ENCODE measurements at places on chromosomes 13 and 19.

DNA sequence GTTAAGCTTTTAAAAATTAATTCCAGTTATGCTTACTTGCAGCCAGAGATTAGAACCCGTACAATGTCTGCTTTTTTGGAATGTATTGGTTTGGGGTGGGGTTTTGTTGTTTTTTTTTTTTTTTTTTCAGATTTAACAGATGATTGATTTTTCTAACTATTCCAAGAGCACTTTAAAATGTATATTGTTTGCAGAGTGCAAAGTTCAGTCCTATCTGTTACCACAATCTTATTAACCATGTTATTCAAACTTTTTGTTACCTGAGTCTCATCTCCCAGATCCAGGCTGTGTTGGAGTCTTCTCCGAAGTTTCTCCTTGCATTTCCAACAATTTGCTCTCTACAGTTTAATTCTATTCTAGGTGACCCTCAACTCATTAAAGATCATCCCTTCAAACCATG is 91.3 kb downstream of the INSR start:
- DNase-seq, result no peak

DNA sequence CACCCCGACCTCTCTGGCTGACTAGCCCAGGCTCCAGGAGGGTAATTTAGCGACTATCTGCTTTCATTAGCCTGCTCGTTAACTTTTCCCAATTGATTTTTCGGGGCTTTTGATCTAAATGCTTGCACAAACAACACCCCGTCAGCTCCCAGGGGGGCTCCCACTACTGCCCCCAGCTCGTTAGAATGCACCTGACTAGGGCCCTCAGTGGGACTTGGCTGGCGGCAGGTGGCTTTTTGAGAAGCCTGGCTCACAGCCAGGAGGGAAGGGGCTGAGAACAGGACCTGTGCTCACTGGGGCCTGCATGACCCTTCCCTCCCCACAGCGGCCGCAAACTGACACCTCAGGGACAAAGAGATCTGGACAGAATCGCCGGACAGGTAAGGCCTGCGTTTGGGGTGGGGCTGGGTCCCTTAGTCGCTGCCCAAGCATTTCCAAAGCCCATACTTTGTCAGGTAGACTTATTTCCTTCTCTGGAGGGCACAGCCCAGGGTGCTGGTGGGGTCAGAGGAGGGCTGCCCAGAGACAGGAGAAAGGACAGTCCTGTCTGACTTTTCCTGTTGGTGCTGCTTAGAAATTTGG is 7.6 kb upstream of the CD79A start:
- no peak for DNase-seq

GRCh38 chr19:38781058-38781457 is 7.7 kb upstream of the LGALS7 start:
- DNase-seq, result no peak

DNA sequence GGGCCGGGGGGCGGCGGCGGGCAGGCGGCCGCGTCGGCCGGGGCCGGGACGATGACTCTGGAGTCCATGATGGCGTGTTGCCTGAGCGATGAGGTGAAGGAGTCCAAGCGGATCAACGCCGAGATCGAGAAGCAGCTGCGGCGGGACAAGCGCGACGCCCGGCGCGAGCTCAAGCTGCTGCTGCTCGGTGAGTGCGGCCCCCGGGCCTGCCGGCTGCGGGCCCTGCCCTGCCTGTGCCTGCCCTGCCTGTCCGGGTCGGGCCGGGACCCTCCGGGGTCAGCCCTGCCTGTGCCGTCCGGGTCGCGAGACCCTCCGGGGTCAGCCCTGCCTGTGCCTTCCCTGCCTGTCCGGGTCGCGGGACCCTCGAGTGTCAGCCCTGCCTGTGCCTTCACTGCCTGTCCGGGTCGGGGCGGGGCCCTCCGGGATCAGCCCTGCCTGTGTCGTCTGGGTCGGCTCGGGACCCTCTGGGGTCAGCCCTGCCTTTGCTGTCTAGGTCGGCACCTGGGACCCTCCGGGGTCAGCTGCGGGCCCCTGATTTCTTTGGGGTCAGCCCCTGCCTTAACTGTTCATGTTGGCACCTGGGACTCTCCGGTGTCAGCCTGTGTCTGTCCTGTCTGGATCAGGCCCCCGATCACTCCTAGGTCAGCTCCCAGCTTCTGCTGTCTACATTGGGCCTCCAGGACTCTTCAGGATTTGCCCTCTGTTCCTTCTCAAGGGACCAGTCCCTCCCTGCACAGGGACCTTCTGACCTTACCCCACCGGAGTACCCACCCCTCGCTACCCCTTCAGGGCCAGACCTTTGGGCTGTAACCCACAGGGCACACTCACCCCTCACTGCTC is 659 bp downstream of the GNA11 start:
- peak; percentile 50 for DNase-seq

DNA sequence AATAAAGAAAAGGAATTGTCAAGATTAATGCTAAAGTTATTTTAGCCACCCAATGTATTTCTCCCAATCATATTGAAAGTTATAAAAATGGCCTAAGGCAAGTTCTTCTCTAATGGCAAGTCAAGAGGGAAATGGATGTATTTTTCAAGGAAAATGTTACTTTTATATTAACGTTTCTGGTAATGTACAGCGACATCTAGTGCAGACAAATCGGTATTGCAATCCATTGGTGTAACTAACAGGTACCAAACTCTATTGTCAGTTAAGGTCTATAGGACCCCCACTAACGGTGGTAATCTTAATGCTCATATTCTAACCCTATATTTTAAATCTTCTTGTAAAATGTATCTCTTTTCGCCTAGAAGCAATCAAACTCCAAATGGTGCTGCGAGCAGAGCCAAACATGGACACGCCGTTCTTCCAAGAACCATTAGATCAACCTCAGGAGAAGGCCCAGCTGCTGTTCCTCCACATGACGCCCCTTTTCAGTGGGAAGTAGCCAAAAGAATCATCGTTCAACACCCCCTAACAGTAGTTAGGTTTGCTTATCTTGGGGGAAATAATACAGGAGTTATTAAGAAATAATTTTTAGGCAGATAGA is 98.5 kb upstream of the PABPC3 start:
- peak; percentile 20 for DNase-seq

- DNase-seq, result no peak
Observed at GRCh38 chr19:49543032-49543431, 15.2 kb downstream of the RCN3 start.

DNA sequence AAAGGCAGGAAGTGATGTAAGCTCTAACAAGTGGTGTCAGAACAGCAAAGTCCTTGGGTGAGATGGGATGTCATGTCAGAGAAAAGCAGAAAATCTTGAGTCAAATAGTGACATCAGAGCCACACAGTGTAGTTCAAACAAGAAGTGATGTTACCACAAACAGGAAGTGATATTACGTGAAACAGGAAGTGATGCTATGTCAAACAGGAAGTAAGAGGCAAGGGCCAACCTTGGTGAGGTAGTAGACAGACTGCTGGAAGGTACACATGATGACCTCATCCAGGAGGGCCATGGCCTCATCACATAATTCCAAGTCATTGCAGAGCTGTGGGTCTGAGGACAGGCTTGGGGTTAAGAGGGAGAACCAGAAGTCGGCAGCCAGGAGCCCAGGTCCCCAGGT is 7.0 kb upstream of the MAMSTR start:
- peak; percentile 37 for DNase-seq

DNA sequence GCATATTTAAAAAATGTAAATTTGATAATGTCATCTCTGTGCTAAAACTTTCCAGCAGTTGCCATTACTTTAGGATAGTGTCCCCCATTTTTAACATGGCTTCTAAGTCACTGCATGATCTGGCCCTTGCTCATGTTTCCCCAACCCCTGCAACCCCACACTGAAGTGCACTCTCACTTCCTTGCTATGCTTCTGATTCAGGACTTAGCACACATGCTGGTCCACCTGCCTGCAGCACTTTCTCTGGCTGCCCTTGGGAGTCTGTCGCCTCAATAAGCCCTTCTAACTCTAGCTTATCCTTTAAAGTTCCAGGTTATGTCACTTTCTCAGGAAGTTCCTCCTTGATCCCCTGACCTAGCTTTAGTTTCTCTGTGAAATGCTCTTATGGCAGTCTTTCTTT is 241.0 kb downstream of the POSTN start:
- DNase-seq, result no peak

- no peak for DNase-seq
Observed at GRCh38 chr13:98565726-98566565, 11.0 kb downstream of the STK24 start.

- no peak for DNase-seq
Observed at GRCh38 chr19:43457809-43458208, 7.6 kb downstream of the LYPD3 start.

DNA sequence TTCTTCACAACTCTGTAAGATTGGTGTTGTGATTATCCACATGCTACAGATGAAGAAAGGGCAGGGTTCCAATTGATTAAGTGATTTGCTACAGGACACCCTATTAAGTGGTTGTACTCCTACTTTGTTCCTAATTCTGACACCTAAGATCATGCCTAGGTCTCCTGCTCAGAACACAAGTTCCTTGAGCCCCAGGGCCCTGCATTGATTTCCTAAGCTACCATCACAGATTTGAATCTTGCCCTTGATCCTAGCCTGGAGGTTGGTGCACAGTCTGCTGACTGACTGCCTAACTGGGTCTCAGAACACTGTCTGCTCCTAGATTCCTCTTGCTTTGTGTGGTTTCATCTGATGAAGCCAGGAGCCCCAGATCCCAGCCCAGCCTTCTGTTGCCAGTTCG is 19.6 kb upstream of the WDFY2 start:
- no peak for DNase-seq

DNA sequence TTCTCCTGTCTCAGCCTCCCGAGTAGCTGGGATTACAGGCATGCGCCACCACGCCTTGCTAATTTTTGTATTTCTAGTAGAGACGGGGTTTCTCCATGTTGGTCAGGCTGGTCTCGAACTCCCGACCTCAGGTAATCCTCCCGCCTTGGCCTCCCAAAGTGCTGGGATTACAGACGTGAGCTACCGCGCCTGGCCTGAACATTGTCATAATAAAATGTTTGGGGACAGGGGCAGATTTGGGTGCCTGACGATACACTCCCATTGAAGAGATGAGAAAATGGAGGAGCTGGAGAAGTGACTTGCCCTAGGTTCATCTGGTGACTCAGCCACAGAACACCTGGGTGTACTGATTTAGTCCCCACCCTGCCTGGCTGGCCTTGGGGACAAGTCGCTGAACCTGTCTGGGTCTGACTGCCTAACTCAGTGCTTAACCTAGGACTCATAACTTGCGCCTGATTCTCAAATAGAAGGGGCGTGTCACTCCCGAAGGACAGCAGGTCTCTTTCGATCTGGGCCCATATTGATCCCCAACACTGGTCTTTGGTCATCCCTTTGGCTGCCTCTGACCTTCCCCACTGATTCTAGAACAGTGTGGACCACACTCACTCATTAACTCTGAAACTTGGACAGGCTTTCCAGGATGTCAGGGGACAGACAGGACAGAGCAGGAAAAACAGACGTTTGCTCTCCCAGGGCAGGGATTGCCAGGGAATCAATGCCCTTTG is 7.6 kb upstream of the BICRA start:
- DNase-seq, result no peak

DNA sequence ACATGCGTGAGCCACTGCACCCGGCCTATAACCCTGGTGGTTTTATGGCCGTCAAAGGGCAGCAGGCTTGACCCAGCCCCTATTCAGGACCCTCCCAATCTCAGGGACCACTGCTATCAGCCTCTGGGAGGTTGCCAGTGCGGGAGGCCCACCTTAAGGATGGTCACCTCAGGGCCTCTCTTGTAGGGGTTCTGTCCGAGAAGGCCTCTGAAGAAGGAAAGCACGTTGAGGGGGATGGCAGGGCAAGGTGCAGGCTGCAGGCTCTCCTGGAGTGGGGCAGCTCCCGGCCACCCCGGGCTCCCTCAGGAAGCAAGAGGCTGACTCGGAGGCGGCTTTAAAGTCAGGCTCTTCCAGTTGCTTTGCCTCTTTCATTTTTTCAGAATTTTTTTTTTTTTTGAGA is 6.0 kb upstream of the GRTP1 start:
- no peak for DNase-seq

- DNase-seq, result no peak
Observed at GRCh38 chr19:6671960-6672359, 2.0 kb upstream of the TNFSF14 start.

GRCh38 chr13:114067886-114068651 is 64.4 kb downstream of the RASA3 start:
- DNase-seq, result peak; percentile 58

GRCh38 chr19:10946958-10947657 is 13.7 kb upstream of the SMARCA4 start:
- no peak for DNase-seq

DNA sequence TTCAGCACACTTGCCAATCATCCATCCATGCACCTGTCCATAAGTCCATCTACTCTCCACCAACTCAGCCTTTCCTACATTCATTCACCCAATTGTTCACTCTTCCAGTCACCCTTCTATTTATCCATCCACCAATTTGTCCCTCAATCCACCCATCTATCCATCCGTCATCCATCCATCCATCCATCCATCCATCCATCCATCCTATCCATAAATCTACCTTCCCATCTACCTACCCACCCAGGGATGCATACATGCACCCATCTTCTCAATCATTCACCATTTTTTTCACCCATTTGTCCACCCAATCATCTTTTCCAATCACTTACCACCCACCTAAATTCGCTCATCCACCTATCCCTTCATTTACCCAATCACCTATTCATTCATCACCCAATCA is 14.6 kb upstream of the CEACAM20 start:
- DNase-seq, result no peak

- DNase-seq, result no peak
Observed at GRCh38 chr19:374886-375235, 30.3 kb upstream of the MIER2 start.

DNA sequence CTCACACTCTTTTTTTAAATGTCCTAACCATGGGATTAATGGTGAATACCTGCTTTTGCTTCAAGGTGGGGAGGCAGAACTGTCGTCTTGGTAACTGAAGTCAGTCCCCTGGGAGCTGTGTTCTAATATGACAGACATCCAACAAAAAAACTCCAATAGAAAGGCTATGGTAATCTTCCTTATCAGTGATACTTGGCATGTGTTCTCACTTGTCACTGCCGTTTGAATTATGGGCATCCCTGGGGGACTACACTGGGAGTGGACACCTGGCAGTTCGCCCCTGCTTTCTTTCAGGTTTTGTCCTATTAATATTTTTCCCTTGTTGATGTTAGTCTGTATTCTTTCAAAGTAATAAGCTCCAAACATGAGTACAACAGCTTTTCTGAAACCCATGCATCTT is 252.6 kb downstream of the SLITRK5 start:
- DNase-seq, result no peak

- no peak for DNase-seq
Observed at GRCh38 chr19:40611096-40611495, 9.9 kb downstream of the LTBP4 start.

DNA sequence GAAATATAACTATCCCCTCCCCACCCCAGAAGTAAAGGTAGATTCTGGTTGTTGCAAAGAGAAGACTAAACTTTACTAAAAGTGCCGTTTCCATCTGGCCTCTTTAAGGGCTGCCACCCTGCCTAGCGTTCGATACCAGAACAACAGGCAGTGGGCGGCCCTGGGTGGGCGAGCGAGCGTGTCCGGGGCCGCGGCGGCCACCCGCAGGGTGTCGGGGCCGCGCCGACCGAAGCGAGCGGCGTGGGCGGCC is 2.6 kb downstream of the FGF9 start:
- peak; percentile 53 for DNase-seq

GRCh38 chr13:110380359-110381028 is 73.4 kb downstream of the COL4A2 start:
- DNase-seq, result no peak

GRCh38 chr19:33647146-33647545 is 25.4 kb downstream of the CHST8 start:
- no peak for DNase-seq

GRCh38 chr19:57321751-57322150 is 1.5 kb downstream of the ZNF543 start:
- DNase-seq, result no peak
